Epithelial cell of proximal tubule (primary cell): ENCODE measurements at places on chromosomes 12 and 14.

DNA sequence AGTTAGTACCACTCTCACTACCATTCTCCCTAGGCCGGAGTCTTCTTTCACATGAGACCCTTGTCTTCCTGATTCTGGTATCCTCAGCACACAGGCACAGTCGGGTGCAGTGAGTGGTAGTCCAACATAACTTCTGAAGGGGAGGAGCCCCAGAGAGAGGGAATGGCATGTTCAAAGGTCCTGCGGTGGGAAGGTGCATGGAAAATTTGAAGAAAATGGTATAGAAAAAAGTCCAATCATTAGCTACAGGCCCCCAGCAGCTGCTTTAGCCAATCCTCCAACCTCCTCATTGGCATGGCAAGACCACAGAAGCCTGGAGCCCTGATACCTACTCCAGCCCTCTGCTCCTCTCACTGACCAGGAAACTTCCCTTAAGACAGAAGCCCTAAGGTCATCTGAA, 96.6 kb downstream of the ZFP36L1 start:
- DNase-seq = no peak

DNA sequence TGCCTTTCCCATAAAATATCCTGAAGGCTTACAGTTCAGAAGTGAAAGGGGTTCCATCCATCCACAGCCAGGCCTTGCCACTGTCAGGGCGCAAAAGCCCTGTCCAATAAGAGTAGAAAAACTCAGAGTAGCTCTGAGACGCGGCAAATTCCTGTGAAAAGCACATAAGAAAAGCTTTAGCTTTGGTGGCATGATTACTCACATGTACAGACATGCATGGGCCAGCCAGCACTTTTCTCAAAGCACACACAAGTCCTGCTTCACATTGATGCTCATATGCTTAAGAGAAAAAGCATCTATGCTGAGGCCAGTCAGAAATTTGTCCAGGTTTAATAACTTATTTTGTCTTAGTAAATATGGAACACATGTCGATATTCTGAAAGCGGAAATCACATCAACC, 25.5 kb downstream of the CLEC1A start:
- DNase-seq = no peak

DNA sequence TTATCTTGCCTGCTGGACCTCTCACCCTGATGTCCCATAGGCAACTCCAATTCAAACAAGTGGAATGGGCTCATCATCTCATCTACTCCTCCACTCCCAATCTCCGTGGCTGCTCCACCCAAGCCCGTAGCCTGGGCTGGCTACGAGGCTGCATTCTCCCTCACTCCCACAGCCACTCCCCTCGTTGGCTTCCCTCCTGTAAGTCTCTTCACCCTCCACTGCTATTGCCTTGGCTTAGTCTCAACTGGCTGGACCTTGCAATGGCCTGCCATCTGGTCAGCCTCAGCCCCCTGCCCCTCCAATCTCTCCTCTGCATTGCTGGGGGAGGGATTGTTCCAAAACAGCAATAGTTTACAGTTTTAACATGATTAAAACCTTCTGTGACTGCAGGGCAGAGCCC, 44.4 kb upstream of the PELI2 start:
- DNase-seq = no peak

GRCh38 chr12:59118356-59118755, 198.1 kb upstream of the LRIG3 start:
- DNase-seq = no peak

DNA sequence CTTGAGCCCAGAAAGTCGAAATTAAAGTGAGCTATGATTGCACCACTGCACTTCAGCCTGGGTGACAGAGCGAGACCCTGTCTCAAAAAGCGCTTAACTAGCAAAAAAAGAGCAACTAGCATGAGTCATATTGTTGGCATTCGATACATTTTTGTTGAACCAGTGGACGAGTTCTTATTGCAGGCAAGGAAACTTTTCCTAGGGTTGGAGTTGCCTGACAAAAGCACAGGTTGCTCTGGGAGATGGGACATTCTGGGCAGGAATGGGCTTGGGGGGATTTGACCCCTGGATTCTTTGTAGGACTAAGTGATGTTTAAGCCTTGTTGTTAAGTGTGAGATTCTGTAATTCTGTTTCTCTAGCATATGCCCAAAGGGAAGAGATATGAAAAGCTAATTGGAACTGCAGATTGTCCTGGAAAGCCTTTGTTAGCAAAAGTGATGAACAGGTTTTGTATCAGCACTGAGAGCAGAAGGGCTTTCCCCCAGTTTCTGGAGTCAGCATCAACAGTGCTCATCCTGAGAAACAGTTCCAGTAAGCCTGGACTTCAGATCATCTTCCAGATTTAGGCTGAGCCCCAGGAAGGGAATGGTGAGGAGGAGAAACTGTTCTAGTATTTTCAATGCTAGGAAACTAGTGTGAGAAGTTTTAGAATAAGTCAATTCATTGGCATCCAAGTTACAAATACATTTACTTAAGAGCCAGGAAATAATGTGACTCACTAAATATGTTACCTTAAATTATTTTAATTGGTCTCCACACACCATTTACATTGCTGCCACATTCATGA, 123.1 kb downstream of the SRGAP1 start:
- peak; percentile 30 for DNase-seq

DNA sequence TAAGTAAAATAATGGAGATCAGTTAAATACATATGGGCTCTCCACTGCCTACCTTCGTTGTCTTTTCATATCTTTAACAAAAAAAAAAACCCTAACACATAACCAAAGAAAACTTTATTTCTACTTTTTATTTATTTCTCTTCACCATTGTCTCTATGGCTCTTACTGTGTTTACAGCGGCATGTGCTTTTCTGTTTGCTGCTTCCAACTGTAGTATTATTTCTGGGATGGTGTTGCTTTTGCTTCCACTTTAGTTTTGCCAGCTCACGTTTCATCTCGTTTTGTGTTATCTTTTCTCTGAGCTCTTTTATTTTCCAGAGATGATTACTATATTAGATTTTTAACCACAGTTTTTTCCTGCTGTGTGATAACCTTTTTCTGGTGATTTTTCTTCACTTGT, 46.1 kb downstream of the KTN1 start:
- no peak for DNase-seq

DNA sequence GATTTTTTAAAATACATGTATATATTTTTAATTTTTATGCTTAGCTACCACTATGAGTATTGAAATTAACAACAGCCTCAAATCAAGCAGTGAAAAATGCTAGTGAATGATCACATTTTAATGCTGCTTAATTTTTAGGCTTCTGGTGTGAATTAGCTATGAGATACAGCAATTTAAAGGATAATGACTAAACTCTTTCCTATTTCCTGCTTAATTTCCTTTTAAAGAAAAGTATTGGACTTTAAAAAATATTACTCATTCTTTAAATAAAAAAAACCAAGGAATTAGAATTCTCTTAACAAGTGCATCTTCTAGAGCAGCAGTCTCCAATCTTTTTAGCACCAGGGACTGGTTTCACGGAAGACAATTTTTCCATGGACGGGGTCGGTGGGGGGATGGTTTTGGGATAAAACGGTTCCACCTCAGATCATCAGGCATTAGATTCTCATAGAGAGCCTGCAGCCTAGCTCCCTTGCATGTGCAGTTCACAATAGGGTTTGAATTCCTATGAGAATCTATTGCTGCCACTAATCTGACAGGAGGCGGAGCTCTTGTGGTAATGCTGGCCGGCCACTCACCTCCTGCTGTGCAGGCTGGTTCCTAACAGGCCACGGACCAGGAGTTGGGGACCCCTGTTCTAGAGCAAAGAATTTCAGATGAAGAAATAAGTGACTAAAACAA, 18.6 kb upstream of the NTN4 start:
- no peak for DNase-seq

GRCh38 chr12:56988207-56988739, 18.1 kb downstream of the ZBTB39 start:
- no peak for DNase-seq

DNA sequence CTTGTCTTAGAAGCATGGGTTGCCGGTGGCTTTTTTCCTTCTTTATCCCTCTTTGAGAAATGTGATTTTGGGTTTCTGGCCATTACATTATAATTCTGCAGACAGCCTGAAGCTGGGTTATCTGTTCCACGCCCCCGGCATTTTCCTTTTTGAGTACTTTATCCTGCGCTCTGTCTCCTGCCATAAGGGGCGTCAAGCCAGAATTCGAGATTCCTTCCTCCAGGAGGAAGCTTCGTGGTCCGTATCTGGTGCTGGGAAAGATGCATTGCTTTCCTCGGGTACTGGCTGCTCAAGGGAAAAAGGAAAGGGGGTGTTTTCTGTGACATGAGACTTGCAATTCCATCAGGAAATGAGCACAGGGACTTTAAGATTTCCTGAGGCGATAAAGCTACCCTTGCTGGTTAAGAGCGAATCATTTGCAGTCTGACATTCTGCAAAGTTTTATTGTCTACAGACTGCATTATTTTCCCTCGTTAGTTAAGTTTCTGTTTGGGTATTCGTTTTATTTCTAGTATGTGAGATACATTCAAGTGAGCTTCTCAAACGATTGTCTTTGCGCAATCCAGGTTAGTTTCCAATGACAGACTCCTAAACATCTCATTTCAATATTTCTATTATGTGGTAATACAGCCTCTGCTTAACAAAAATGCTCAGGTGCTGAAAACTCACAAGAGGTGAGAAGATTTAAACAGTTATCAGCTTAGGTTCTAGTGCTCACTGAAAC, 694 bp downstream of the AKAP5 start:
- no peak for DNase-seq

DNA sequence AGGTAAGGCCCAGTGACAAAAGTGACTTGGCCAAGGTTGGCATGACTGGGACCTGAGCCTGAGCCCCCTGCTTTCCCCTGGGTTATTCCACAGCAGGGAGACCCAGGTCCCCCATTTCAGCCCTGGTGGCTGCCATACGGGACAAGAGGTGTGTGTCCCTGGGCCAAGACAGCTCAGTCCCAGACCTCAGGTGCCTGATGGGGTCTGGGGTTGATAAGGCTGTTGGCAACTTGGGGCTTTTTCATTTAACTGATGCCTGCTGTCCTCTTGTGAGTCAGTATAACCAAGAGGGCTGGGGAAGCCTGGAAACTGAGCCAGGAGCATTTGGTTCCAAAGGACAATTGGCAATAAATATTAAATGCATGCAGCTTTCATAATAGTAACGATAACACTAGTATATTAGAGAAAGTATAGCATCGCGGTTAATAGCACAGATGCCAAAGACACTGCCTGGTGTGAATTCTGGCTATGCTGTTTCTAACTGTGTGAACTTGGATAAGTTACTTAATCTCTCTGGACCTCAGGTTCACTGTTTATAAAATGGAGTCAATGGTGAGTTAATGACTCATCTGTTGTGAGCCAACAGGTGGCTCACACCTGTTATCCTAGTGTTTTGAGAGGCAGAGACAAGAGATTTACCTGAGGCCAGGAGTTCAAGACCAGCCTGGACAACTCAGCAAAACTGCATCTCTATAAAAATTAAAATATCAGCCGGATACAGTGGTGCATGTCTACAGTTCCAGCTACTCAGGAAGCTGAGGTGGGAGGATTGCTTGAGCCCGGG, 898 bp downstream of the SDSL start:
- no peak for DNase-seq
